ENCODE measurements at places on chromosomes 5 and 9.

DNA sequence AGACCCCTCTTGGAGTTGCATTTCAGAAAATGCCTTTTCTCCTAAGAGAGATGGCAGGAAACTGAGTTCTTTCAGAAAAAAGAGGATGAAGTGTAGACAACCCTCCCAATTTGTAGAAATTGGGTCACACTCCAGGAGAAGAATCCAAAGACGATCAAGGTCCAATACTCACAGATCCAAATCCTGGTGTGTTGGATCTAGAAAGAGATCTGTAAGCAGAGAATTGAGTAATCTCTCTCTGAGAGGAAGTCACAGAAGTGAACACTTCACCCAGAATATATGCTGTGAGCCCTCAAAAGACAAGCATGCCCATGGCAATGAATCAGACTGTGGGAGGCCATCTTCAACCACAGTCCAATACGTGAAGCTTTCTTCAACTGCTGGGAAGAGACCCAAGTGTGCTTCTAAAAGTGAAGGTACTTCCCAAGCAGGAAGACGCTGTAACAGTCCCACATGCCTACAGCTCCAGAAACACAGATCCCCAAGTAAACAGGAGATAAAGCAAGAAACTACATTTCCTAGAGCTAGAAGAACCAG lies 182.7 kb downstream of the SMC2 start:
- no peak for DNase-seq

- no peak for DNase-seq
Observed at GRCh38 chr5:80739898-80740297, 85.1 kb upstream of the DHFR start.

GRCh38 chr9:37952731-37953130 lies 48.8 kb upstream of the SLC25A51 start:
- DNase-seq: no peak

DNA sequence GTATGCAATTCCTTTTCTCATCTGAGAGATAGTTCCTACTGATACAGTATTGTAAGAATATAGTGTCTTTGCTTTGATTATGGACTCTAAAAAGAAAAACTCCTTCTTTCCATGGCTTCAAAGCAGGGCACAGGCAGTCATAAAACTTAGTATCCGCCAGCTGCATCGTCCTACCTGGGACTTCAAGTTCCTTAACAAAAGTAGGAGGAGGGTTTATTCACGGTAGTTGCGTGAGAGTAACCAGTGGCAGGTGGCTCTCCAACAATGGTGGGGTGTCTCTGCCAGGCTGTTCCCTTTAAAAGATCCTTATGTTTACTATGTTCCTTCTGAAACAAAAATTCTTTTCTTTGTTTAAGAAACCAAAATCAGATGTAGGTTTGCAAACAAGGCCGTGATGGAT lies 173.5 kb upstream of the DMAC1 start:
- no peak for DNase-seq

- no peak for DNase-seq
Observed at GRCh38 chr5:149982505-149982904, 17.9 kb downstream of the TIGD6 start.

DNA sequence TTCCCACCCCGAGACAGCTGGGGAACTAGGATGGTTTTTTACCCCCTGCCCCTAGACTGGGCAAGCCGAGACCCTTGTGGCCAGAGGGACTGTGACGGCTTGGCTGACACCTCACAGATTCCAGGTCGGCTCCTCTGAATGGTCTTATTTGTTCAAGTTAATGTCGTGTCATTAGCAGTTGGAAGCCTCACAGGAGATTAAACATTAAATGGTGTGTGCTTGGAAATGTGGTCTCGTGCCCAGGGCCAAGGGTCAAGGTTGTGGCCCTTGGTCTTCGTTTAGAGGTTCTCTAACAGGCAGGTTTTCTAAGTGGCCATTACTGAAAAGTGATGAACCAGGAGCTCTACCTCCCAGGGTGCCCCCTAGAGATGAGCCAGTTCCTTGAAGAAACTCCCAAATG lies 61.2 kb upstream of the RXRA start:
- no peak for DNase-seq

GRCh38 chr9:119368681-119369581 lies at the start of gene BRINP1:
Gene BRINP1 (minus strand): TSS chr9:119369435. CDS start chr9:119313355, 56,080 bp downstream.
- DNase-seq: no peak

GRCh38 chr9:112258106-112258505 lies 75.3 kb downstream of the PTBP3 start:
- DNase-seq: no peak

- DNase-seq: no peak
Observed at GRCh38 chr9:88237479-88237961, 99.2 kb upstream of the SPATA31C2 start.

GRCh38 chr9:125758986-125759763 lies 12.0 kb downstream of the PBX3 start:
- DNase-seq: no peak

DNA sequence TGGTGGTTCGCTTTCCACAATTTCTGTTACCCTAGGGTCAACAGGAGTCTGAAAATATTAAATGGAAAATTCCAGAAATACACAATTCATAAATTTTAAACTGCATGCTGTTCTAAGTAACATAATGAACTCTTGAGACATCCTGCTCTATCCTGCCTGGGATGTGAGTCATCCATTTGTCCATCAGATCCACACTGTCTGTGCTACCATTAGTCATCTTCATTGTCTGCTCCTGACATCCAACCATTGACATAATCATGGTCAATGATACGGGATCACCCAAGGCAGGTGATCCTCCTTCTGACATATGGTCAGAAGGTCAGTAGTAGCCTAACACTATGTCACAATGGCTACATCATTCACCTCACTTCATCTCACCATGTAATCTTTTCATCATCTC lies 276.7 kb upstream of the KIF2A start:
- DNase-seq: no peak

DNA sequence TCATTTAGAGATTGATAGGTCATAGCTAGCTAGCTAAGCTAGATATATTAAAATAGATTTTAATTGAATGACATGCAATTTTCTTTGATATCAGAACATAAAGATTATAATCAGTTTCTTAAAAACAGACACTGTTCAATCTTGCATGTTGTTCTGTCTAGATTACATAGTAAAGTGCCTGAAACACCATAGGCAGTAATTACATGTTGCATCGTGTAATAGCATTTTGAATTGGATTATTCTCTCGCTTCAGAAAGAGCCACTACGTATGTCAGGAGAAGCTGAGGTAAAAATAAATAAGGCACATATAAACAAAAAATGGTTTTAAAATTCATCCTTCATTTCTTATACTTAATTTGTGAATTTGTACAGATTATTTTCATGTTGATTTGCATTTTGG lies 148.0 kb upstream of the CDH12 start:
- DNase-seq: no peak

DNA sequence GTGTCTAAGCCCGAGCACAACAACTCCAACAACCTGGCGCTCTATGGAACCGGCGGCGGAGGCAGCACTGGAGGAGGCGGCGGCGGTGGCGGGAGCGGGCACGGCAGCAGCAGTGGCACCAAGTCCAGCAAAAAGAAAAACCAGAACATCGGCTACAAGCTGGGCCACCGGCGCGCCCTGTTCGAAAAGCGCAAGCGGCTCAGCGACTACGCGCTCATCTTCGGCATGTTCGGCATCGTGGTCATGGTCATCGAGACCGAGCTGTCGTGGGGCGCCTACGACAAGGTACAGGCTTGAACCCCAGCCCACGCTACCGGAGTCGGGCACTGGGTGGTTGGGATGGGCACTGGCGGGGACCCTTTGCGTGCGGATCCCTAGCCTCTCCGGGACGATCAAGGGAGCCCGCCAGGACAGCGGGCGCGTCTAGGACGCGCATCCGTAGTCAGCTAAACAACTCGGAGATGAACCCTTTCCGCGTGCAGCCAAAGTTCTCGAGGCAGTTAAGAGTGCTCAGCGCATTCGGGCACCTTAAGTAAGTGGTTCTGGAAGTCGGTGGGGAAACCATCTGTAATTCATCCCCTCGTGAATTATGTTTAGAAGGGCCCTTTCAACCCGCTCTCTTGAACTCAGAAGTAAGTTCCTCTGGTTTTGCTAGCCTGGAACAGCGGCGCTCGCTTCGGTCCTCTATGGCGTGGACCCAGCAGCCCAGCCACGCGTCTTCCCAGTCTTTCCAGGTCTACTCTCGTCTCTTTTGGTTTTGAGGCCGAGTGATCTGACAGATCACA lies 1.3 kb downstream of the KCNN2 start:
- no peak for DNase-seq

DNA sequence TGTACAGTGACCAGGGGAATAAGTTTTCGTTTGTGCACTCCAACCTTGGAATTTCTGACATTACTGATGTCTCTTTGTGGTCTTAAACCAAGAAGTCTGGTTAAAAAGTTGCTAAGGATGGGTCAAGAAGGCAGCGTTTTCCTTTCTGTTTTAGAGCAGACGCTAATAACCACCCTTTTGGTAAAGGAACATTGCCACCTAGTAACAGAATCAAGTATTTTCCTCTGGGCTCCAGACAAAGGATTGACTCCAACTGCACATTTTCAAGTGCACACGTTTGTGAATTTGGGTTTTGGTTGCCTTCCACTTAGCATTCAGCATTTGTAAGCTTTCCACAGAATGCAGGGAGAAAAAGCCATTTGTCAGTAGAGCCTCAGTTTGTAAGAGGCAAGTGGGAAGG lies 22.2 kb upstream of the CEP78 start:
- no peak for DNase-seq

- DNase-seq: no peak
Observed at GRCh38 chr5:4639946-4640345, 500.2 kb upstream of the ADAMTS16 start.

DNA sequence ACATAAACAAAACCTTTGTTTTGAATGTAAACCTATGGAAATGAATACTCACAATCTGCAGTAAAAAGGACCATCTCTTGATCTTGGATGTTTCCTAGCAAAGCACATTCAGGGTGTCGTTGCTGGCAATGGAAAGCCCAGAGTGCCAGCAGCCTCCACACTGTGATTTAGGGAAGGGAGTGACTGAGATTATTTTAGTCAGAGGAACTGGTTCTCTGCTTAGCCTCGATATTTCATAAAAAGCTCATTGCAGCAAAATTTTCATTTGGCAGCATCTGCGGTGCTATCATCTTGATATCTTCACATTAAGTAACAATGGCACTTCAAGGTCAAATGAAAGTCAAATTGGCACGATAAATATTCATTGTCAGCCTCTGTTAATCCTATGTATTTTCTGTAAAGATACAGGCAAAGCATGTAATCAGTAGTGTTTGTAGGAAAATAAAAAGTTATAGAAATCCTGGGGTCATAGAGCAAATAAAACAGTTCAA lies 116.0 kb downstream of the MACIR start:
- no peak for DNase-seq

DNA sequence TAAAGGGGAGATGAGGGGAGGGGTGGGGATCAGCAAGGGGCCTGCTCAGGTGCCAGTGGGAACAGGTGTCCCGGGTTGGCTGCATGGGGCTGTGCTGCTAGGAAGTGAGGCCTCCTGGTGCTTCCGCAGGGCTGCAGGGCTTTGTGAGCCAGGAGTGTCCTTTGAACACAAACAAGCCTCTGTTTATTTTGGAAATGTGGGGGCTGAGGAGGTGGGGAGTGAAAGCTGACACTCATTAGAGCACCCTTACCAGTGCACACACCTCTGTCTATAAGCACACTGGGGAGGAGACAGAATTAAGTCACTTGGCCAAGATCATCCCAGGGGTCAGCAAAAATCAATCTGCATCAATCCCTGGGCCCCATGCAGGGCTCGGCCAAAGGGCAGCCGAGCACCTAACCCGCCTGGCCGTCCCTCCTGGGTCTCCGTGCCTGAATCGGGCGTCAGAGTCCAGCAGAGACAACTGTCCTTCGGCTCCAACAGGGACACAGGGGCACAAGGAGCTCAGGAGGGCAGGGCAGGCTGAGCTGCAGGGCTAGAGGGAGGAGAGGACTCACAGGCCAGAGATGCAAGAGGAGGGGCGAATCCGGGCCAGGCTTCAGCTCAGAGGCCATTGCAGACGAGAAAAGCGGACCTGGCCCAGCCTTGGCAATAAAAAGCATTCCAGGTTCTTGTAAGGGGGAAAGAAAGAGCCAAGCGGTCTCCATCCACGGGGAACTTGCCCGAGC lies 99.8 kb downstream of the VAV2 start:
- DNase-seq: no peak

GRCh38 chr5:35058374-35058788 lies 10.6 kb upstream of the AGXT2 start:
- DNase-seq: no peak

DNA sequence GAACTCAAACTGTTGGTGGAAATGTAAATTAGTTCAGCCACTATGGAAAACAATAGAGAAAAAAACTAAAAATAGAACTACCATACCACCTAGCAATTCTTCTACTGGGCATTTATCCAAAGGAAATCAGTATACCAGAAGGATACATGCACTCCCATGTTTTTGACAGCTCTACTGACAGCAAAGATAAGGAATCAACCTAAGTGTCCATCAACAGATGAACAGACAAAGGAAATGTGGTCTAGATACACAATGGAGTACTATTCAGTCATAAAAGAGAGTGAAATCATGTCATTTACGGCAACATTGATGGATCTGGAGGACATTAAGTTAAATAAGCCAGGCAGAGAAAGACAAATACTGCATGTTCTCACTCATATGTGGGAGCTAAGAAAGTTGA lies 21.8 kb upstream of the C9orf40 start:
- no peak for DNase-seq

DNA sequence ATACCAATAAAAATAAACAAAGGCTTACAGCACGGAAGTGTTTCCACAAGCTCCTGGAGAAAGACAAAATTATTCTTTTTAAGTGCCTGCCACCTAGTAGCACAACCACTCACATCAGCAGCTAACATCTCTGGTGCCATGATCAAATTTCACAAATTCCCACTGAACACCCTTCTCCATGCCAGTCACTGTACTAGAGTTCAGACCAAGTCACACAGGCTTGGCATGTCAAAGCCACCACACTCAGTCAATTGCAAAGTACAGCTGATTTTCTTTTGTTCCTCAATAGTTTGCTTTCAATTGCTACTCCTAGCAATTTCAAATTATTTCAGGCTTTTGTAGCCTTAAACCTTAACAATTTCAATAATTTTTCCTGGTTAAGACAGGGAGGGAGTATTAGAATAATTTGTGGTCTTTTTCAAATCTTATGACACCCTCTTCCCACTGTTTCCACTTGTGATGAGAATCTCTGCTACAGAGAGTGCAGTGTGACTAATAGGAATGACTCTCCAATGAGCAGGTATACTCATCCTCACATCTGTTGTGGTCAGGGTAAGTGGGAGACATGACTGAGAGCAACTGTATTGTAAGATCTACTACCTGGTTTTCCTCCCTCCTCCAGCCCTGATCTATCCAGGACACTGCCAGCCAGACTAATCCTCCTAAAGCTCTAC lies 46.2 kb downstream of the RNF145 start:
- DNase-seq: no peak

DNA sequence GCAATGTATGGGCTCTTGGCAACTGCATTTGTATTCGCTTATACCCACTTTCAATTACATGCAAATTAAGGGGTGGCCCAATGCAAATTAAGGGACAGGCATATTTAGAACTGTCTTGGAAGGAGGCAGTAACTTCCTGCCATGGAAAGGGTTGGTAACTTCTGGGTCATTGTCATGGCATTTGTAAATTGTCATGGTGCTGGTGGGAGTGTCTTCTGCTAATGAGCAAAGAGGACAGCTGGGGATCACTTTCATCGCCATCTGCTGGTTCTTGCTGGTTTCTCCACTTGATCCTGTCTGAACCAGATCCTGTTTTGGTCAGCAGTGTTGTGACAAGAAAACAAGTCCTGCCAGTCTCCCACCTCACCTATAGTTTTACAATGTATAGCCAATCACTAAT lies 23.3 kb upstream of the UGT3A2 start:
- no peak for DNase-seq
